ENCODE measurements at places on chromosomes 2 and 18.

DNA sequence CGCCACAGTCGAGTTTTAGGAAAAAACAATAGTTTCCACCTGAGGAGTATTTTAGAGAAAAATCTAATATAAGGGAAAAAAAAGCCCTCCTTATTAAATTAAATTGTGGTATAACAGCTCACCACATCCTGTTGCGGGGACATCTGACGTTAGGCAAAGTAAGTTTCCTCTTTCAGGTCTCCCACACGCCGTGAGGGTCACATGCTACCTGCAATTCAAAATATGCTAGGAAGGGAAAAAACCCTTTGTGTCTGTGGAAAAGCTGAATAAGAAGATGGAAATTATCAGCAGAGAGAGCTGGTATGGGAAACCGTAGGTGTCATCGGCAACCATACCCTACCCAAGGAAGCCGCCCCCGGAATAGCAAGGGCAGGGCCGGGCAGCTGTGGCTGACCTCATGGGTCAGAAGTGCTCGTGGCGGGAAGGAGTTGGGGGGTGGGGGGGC lies 128.0 kb downstream of the NFATC1 start:
- peak; percentile 57 for DNase-seq

DNA sequence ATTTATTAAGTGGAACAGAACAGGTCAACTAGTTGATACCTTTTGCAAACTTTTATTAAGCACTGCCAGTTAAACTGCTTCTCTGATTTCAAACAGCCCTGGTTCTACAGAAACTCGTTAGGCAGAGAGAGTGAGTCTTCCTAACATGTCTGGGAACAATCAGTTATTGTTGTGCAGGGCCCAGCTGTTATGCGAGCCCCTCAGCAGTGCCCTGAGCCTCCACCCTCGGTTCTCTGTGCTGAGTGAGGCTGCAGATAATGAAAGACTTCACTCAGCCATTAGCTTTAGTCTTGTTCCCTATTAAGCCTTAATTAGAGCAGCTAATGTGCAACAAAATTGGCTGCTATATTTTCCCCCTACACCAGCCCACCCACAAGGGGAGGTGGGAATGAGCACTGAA lies 39.6 kb downstream of the KCTD18 start:
- no peak for DNase-seq

GRCh38 chr2:121043827-121044222 lies 241.2 kb downstream of the TFCP2L1 start:
- DNase-seq = no peak

- no peak for DNase-seq
Observed at GRCh38 chr2:222671259-222672067, at the start of gene MOGAT1. MOGAT1 (plus strand) TSS chr2:222671658; CDS start chr2:222671786, 128 bp downstream.

- DNase-seq = no peak
Observed at GRCh38 chr2:45178359-45178758, 169.1 kb upstream of the SIX2 start.

DNA sequence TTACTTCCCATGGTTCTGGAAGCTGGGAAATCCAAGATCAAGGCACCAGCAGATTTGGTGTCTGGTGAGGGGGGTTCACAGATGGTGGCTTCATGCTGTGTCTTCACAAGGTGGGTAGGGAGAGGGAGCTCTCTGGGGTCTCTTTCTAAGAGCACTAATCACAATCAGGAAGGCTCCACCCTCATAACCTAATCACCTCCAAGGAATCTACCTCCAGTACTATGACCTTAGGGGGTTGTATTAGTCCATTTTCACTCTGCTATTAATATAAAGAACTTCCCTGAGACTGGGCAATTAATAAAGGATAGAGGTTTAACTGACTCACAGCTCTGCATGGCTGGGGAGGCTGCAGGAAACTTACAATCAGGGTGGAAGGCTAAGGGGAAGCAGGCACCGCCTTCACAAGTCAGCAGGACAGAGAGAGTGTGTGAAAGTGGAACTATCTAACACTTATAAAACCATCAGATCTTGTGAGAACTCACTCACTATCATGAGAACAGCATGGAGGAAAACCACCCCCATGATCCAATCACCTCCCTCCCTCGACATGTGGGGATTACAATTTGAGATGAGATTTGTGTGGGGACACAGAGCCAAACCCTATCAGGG lies 17.6 kb downstream of the TBC1D8 start:
- no peak for DNase-seq

DNA sequence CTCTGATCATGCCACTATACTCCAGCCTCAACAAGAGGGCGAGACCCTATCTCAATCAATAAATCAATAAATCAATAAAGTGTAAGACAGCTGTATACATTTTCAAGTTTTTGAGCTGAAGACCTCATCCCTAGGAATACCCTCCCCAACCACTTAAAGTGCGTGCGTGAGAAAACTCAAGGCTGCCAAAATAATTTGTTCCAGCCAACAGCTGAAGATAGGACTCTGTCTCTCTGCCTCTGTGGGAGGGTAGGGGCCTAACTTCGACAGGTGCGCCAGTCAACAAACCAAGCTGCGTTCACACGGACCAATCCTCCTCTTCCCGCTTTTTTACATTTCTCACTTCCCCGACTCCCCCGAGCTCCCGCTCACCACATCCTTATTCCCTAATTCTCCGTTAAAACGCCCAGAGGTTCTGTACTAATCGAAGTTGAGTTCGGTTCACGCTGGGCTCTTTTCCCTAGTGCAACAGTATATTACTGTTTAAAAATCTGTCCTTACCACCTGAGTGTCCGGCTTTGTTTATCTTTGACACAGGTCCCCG lies 618 bp downstream of the POLR2D start:
- no peak for DNase-seq

GRCh38 chr2:10028988-10029874 lies 14.1 kb upstream of the KLF11 start:
- DNase-seq = no peak

All from stimulated activated CD4-positive, alpha-beta T cell treated with anti-CD3 and anti-CD28 coated beads, TNF-alpha, amount 100 ng/mL, for 1 hour (primary cell).